CD4-positive, alpha-beta T cell treated with Interleukin-2 at 100 ng/mL for 4 hours (primary cell): ENCODE measurements at places on chromosomes 6 and 20.

GRCh38 chr6:151385177-151385576 is 6.2 kb downstream of the ZBTB2 start:
- DNase-seq: peak; percentile 29

GRCh38 chr6:6715465-6715864 is 126.9 kb downstream of the LY86 start:
- DNase-seq: no peak

- DNase-seq: no peak
These were observed 70.6 kb upstream of the GGTLC1 start for GRCh38 chr20:24059174-24059573.

DNA sequence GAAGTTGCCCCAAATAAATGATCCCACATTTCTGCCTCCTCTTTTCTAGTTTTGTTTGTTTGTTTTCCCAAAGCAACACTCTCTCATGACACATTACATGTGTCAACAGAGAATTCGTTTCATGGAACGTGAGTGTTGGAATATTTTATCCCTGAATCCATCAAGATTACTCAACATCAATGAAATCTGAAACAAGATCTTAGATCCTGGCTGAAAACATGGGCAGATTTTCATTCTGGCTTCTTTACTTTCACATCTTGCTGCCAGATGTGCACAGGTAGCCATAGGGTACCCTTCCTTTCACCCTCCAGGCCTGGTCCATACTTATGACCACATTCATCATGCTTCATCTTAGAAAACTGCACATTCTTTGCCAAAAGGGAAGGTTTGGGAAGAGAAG is 347.0 kb downstream of the DOK5 start:
- DNase-seq: no peak

DNA sequence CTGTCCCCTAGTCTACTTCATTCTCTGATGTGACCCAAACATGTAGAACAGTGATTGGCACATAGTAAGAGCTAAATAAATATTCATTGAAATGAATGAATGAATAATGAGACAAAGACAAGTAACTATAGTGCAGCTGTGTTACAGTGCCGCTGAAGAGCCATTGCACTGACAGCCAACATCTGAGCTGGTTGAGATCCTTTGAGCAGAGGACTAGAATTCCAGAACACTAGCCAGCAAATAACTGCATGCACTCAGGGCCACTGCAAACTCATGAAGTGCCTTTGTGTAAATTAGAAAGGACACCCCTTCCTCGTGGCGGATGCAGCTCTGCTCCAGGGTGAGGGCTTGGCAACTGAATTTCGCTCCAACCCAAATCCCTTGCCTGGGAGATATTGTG is 230.3 kb upstream of the CDYL start:
- no peak for DNase-seq

GRCh38 chr6:38370653-38371601 is 268.8 kb downstream of the BTBD9 start:
- no peak for DNase-seq
